ENCODE measurements at places on chromosomes 2 and 18. TPM values are rescaled to one million over a fixed set of nuclear protein-coding genes. Genes with fewer than 3 reads are reported as not detected.

- no peaks in the 10 kb centered on the region for H3K4me1 ChIP-seq
- H3K36me3 ChIP-seq = no peaks in the 10 kb centered on the region
- no peak overlapping the region for H3K27ac ChIP-seq
Observed at GRCh38 chr2:68083346-68083745, 20.5 kb upstream of the C1D start.

DNA sequence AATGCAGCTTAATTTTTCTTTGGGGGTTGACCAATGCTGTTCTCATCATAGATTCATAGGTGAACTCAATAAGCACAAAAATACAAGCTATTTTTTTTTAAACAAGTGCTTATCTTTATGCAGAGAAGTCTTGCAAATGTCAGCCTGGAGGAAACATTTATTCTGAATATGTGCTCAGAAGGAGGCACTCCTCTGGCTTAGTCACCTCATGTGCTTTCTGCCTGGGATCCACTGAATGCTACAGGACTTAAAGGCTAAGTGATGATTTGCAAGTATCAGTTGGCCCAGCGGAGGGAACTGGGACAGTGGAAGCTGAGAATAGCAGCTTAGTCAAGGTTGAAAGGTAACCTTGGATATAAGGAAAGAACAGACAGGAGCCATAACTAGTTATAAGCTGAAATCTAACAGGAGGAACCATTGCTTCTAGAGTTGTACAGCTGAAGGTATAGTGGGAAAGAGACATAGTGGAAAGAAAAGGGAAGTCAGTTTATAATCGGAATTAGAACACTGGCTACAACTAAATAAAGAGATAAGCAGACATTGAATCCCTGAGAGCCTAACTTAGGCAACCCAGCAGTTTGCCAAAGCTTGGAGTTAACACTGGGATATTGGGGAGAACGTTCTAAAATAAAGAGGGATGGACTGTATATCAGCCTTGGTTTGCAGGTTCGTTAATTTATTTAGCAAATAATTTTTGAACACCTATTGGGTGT is 488.7 kb downstream of the SUCLG1 start:
- H3K4me3 ChIP-seq = no peak overlapping the region
- no peaks in the 10 kb centered on the region for H3K27me3 ChIP-seq
- no peaks in the 10 kb centered on the region for H3K36me3 ChIP-seq
- no peak overlapping the region for H3K27ac ChIP-seq
- H3K4me1 ChIP-seq = no peaks in the 10 kb centered on the region
- DNase-seq = no peak

The CNDP2 gene
- total RNA-seq = 50.0 TPM

The CIDEA gene
- total RNA-seq = not detected

The WDR7 gene
- total RNA-seq = 16.0 TPM

The SERPINB10 gene
- not detected for total RNA-seq

Data from PC-3 (cell line).